Activated CD4-positive, alpha-beta T cell treated with anti-CD3 and anti-CD28 coated beads, Interleukin-2, amount 10 ng/mL, durations not matched to agents 24 days and 14 days (primary cell): ENCODE measurements at places on chromosomes 5 and 9. TPM values are rescaled to one million over a fixed set of nuclear protein-coding genes. Genes with fewer than 3 reads are reported as not detected.

The MUSK gene
- not detected in 2 replicates for total RNA-seq

The TRIM7 gene
- 2.7 TPM in 2 replicates for total RNA-seq

The NTNG2 gene
- total RNA-seq = 1.6 and 1.7 TPM in 2 replicates

The RNF183 gene
- 0.12 TPM in 1 of 2 replicates, not detected in the other for total RNA-seq

The AQP7 gene
- not detected in 2 replicates for total RNA-seq

The FPGS gene
- total RNA-seq = 126 and 128 TPM in 2 replicates

The TERT gene
- 10.1 and 16.8 TPM in 2 replicates for total RNA-seq

The EPB41L4A gene
- total RNA-seq = not detected in 2 replicates

The DMRT3 gene
- total RNA-seq = not detected in 2 replicates

DNA sequence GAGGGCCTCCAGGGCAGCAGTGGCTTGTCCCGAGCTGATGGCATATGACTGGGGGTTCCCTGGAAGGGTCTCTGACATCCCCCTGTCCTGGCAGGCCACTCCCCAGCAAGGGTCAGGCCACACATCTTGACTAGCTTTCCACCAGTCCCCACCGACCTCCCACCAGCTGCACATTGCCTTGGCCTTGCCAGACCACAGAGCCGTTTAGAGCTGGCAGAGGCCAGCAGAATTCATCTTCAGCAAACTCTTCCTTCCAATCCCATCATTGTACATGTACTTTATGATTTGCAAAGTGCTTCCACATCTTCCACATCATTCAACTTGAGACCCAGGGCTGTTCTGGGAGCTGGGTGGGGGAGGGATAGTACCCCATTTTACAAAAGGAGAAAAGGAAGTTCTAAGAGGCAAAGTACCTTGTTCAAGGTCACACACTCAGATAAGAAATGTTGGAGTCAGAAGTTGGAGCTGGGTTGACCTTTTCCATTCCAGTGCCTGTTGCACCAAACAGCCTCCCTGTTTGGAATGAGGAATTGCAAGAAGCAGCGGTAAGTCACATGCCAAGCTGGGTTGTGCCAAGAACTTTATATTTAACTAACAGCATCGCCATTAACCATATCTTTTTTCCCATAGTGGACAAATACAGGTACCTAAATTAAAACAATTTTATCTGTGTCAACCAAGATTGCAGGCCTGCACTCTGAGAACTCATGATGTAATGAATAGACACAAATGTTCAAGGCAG lies 25.8 kb upstream of the COL15A1 start:
- peaks cover 2% of the 10 kb centered on the region for H3K4me1 ChIP-seq
- no peaks in the 10 kb centered on the region for H3K36me3 ChIP-seq
- no peak for DNase-seq
- H3K4me3 ChIP-seq = no peak overlapping the region

GRCh38 chr5:150036513-150036912 lies 36.0 kb downstream of the HMGXB3 start:
- no peaks in the 10 kb centered on the region for H3K4me1 ChIP-seq
- no peak for DNase-seq
- no peak overlapping the region for H3K4me3 ChIP-seq
- H3K27ac ChIP-seq = no peak overlapping the region
- no peaks in the 10 kb centered on the region for H3K27me3 ChIP-seq
- H3K36me3 ChIP-seq = peaks cover 76% of the 10 kb centered on the region

- peaks cover 43% of the 10 kb centered on the region for H3K4me1 ChIP-seq
- DNase-seq = peak; percentile 73
- H3K27me3 ChIP-seq = no peaks in the 10 kb centered on the region
- peak overlapping the region; percentile 39 for H3K27ac ChIP-seq
Measured at GRCh38 chr9:14958989-14959388, 48.8 kb upstream of the FREM1 start.

DNA sequence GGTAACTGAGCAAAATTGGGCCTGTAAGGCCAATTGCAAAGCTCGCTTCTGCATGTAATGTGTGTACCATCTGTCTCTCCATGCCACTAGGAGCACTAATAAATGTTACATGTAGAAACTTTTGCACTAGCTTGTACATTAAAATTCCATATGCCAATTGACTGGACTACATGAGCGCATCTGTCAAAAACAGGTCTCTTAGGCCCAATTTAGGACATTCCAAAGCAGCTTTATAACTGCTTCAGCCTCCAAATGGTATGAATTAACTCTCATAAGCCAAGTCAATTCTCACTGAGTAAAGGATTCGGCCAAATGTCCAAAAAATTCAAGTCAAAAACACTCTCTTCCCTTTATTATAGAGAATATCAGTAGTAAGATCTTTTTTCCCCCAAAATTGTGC lies 23.5 kb upstream of the FOXD1 start:
- H3K4me1 ChIP-seq = no peaks in the 10 kb centered on the region
- no peaks in the 10 kb centered on the region for H3K36me3 ChIP-seq
- no peak overlapping the region for H3K27ac ChIP-seq
- H3K27me3 ChIP-seq = peaks cover 13% of the 10 kb centered on the region
- DNase-seq = no peak

DNA sequence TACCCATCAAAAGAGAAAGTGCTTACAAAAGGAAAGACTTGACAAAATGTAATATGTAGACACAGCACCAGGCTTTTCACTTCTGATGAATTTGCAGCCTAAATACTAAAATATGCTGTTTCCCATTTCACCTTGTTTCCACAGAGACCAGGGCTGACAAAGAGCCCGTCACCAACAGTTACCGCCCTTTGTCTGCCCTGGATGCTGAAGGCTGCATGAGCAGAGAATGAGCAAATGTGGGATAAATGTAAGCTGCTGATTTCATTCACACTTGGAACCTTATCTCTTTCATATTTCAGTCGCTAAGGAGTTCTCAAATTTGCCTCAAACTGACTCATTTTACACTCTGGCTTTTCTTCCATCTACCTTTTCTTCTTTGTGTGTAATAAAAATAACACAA lies 213.9 kb downstream of the TMEM167A start:
- no peak overlapping the region for H3K27ac ChIP-seq
- DNase-seq = no peak
- no peaks in the 10 kb centered on the region for H3K4me1 ChIP-seq
- H3K4me3 ChIP-seq = no peak overlapping the region

DNA sequence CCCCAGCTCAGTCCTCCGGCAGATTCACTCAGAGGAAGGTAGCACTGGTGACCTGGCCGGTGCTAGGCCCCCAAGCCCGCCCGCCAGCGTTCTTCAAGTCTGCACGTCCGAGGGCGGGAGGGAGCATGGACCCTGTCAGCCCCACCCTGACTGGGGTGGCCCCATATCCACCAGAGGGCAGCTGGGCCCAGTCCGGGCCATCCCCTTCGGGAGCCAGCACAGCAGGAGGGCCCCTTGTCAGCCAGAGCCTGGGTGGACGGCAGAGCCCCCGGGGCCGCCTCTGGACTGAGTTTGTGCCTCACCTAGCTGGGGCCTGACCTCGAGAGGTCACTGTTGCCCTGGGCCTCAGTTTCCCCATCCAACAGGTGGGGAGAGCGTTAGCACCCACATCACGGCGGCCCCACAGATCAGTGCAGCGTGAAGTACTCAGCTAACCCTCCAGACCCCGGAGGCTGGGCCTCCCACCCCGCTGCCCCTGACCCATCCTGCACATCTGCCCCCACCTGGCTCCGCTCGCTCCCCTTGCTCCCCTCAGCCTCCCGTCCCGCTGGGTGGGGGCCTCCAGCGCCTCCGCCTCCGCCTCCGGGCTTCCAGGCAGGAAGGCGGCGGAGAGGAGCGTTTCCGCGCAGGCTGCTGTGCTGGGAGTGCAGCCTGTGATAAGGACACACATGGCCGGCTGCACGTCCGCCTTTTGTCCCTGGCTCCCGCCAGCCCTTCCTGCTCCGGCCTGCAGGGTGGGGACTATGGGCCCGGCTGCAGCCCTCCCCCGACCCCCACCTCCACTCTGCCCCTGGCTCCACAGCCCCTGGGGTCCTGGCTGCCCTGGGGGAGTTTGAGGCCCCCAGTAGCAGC lies 16.6 kb upstream of the EGFL7 start:
- no peaks in the 10 kb centered on the region for H3K4me1 ChIP-seq
- no peak for DNase-seq
- no peak overlapping the region for H3K27ac ChIP-seq
- peaks cover 24% of the 10 kb centered on the region for H3K27me3 ChIP-seq
- H3K4me3 ChIP-seq = no peak overlapping the region
- H3K36me3 ChIP-seq = no peaks in the 10 kb centered on the region

DNA sequence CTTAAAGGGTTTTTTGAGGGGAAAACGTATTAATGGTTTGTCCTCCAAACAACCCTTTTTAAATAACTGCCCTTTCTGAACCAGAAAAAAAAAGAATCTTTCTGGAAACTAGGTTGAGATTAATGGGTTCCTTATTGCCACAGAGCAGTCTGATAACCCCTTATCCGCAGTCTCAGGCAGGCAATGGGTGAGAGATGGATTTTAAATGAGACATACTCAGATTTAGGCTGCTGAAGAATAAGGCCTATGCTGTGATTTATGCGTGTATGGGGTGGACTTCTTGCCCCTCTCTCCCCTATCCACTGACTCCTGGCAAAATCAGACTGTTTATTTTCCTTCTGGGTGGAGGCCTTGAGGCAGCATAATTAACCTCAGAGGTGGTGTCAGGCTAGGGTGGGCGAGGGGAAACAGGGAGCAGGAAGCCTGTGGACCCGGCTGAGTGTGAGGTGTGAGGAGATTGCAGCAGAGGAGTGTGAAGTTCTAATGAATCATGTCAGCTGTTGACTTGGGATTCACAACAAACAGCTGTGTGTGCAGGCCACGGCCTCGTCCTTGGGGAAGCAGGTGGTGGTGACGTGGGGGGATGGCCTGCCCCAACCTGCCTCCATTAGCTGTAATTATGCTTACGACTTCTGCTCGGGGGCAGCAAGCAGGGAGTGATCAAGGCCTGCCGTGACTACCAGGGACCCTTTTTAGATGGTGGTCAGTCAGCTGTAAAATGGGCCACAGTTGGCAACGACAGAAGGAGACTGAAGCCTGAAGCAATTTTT lies 196.4 kb downstream of the SEMA6A start:
- H3K27me3 ChIP-seq = no peaks in the 10 kb centered on the region
- H3K27ac ChIP-seq = no peak overlapping the region
- H3K4me3 ChIP-seq = no peak overlapping the region
- H3K4me1 ChIP-seq = no peaks in the 10 kb centered on the region
- H3K36me3 ChIP-seq = no peaks in the 10 kb centered on the region
- DNase-seq = no peak

- H3K27ac ChIP-seq = no peak overlapping the region
- H3K36me3 ChIP-seq = no peaks in the 10 kb centered on the region
- peaks cover 5% of the 10 kb centered on the region for H3K27me3 ChIP-seq
- DNase-seq = no peak
- H3K4me1 ChIP-seq = peaks cover 11% of the 10 kb centered on the region
Measured at GRCh38 chr9:122468735-122469134, 9.0 kb downstream of the OR1J1 start.

DNA sequence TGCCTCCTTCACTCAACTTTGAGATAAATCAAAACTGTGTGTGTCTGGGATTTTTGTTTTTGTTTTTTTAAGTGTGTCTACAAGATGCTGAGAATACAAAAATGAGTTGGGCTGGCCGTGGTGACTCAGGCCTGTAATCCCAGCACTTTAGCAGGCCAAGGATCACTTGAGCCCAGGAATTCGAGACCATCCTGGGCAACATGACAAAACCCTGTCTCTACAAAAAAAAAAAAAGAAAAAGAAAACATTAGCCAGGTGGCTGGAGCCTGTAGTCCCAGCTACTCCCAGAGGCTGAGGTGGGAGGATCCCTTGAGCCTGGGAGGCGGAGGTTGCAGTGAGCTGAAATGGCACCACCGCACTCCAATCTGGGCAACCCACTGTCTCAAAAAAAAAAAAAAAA lies 21.0 kb downstream of the HNRNPK start:
- H3K4me1 ChIP-seq = peaks cover 11% of the 10 kb centered on the region
- H3K4me3 ChIP-seq = no peak overlapping the region
- no peaks in the 10 kb centered on the region for H3K27me3 ChIP-seq
- H3K36me3 ChIP-seq = peaks cover 11% of the 10 kb centered on the region
- no peak for DNase-seq
- H3K27ac ChIP-seq = no peak overlapping the region

- no peak overlapping the region for H3K27ac ChIP-seq
- peaks cover 10% of the 10 kb centered on the region for H3K27me3 ChIP-seq
- no peaks in the 10 kb centered on the region for H3K36me3 ChIP-seq
Measured at GRCh38 chr5:127878174-127878750, 175.1 kb downstream of the CCDC192 start.

- DNase-seq = no peak
- H3K36me3 ChIP-seq = no peaks in the 10 kb centered on the region
- H3K27me3 ChIP-seq = no peaks in the 10 kb centered on the region
- no peaks in the 10 kb centered on the region for H3K4me1 ChIP-seq
- H3K27ac ChIP-seq = no peak overlapping the region
- H3K4me3 ChIP-seq = no peak overlapping the region
Measured at GRCh38 chr5:9784231-9784630, 154.1 kb upstream of the TAS2R1 start.

- no peak overlapping the region for H3K4me3 ChIP-seq
- DNase-seq = no peak
- H3K27me3 ChIP-seq = no peaks in the 10 kb centered on the region
- H3K36me3 ChIP-seq = peaks cover 22% of the 10 kb centered on the region
- peak overlapping the region; percentile 1 for H3K27ac ChIP-seq
Measured at GRCh38 chr9:99954819-99955218, 48.4 kb downstream of the STX17 start.

- H3K27ac ChIP-seq = no peak overlapping the region
- no peaks in the 10 kb centered on the region for H3K27me3 ChIP-seq
- H3K4me3 ChIP-seq = no peak overlapping the region
- H3K4me1 ChIP-seq = no peaks in the 10 kb centered on the region
- no peak for DNase-seq
- no peaks in the 10 kb centered on the region for H3K36me3 ChIP-seq
Measured at GRCh38 chr5:119902593-119902992, 273.2 kb downstream of the FAM170A start.

DNA sequence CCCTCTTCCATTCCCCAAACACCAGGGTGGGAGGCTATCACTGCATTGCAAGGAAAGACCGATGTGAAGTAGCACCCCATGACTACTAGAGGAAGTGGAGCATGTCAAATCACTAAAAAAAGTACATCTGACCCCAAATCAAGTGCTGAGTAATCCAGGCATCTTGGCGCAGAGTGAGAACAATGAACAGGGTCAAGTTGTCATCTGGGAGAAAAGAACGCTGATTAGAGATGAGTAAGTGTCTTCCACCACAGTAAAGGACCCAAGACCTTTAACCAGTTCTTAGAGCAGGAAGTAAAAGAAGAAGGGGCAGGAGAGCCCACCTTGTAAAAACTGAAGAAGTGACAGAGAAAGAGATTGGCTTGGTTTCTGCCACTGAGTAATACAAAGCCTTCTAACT lies 75.0 kb upstream of the RAD23B start:
- H3K27me3 ChIP-seq = peaks cover 17% of the 10 kb centered on the region
- no peak for DNase-seq
- no peak overlapping the region for H3K4me3 ChIP-seq
- H3K27ac ChIP-seq = no peak overlapping the region

DNA sequence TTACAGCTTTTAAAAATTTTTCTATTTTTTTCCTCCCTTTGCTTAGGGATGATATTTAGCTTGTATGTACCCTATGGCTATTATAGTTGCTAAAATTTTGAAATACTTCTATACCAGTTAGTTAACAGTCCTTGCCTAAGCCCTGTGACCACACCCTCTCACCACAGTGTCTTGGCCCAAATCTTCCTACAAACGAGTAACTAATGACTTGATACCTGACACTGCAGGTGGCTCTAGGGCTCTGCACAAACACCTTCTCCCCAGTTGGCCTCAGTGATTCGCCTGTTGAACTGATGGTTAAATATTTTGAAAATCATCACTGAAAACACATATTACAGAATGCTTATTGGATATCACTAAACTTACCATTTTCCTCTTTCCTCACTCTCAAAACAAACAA lies 449.6 kb upstream of the CHD1 start:
- H3K27ac ChIP-seq = no peak overlapping the region
- no peak for DNase-seq
- H3K4me3 ChIP-seq = no peak overlapping the region
- no peaks in the 10 kb centered on the region for H3K27me3 ChIP-seq
- no peaks in the 10 kb centered on the region for H3K4me1 ChIP-seq
